ENCODE measurements at places on chromosomes 11 and 22.

DNA sequence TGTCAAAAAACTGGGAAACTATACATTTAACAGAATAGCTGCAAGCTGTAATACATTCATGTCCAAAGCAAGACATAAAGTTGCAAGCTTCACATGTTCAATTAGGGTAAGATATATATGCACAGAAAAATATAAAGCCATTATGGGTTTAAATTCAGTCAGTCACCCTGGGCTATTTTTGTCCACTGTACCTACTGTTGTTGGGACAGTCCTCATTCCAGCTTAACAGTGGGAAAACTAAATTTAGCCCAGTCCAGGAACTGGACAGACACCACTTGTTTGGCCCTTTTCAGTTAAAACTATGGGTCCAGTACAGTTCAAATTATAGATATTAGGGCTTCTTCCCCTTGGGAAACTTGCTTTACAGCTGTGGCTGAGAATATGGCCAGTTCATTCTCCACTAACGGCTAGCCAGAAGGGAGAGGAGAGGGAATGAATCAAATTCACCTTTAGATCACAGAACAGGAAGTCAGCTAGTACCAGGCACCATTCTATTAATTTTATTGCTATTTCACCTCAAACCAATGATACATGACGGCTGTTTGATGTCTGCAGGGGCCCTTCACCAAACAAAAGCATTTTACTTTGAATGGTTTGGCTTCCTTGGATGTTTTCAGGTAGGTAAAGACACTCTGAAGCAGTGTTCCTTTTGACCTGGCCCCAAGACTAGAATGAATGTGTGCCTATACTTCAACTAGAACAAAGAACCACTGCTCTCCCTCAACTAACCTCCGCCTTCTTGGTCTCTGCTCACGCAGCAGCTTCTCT lies 22.2 kb downstream of the ZNF280B start:
- no peak for DNase-seq

DNA sequence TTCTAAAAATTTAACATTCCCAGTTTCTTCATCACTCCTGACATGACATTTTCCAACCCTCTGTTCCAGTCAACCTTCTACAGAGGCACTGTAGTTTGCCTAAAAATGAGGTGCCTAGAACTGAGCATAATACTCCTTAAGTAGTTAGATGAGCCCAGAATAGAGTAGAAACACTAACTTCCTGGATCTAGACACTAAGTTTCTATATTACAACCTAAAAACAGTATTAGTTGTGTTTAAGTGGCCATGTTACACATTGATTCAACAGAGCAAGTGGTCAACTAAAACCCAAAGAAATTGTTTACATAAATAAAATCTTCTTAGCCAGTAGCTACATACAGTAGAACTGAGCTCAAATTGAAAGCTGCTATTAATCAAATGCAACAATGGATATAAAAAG lies 1.3 kb downstream of the HPS5 start:
- DNase-seq: no peak

DNA sequence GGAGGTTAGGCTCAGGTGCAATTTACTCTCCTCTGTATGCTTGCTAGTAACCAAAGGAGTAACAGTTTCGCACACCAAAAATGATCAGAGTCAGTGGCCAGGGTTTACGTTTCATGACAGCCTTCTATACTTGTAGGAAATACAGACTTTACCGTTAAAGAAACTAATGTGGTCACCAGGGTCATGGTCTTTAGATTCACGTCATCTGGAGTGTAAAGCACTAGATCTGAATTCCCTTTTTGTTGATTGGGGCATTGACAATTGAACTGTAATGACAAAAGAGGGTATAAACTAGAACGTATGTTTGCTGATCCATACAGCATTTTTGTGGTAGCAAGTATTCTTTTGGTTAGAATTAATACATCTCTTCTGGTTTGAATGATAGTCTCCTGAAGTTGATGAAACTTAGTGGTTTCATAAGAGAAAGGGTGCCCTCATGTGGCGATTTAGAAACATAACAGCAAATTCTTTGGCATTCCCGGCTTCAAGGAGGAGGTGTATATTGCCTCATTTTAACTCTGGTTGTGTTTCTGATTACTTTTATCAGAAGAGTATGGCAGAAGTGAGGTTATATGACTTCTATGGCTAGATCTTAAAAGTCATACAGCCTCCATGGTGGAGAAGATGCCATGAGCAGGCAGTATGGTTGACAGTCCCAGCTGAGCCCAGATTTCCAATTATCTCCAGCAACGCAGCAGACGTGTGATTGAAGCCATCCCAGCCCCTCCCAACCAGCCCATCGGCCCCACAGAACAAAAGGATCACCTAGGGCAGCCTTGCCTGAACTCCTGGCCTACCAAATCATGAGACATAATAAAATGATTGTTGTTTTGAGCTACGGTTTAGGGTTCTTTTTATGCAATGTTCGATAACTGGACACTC lies 35.1 kb downstream of the MMP7 start:
- peak; percentile 41 for DNase-seq

GRCh38 chr22:43881091-43882061 lies 10.4 kb downstream of the PNPLA5 start:
- no peak for DNase-seq

- DNase-seq: no peak
Measured at GRCh38 chr11:81573367-81573766, 1160.3 kb downstream of the FAM181B start.

DNA sequence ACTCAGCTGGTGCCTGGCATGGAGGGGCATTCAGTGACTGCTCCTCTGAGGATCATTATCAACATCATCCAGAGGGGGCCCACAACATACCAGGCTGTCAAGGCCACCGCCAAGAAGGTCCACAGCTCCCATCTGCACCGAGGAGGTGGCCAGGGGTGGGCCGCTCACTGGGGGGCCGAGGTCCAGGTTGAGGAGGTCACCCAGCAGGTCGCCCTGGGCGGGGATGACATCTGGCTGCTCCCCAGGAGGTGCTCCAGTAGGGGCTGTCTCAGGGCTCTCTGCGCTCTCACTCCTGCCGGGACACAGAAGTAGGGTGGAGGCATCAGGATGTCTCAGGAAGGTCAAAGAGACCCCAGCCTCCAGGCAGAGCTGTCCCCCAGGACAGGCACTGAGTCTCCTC lies 25.1 kb upstream of the RASL10A start:
- DNase-seq: no peak

- DNase-seq: no peak
Measured at GRCh38 chr22:45242778-45243191, 2.1 kb upstream of the KIAA0930 start.

DNA sequence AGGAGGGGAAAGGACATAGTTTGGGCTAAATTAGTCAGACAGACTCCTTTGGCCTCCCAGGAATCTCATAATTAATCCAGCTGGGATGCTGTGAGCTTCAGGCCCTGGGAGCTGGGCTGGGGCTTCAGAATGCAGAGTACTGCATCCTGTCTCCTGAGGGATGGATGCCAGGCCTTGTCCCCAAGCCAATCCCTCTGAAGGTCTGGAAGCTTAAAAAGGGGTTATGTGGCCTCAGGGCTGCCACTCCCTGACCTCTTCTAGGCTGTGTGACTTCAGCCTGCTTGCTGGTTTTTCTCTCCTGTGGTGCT lies 6.9 kb upstream of the LRRC32 start:
- DNase-seq: no peak

DNA sequence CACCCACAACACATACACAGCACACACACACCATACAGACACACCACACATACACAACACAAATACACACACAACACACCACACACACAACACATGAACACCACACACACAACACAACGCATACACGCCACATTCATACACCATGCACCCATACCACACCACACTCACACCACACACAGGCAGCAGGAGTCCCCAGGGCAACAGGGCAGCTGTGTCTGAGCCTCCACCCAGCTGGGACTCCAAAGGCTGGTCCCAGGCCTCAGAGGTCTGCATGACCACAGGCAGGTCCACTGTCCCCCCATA lies 3.3 kb upstream of the WNT7B start:
- no peak for DNase-seq

GRCh38 chr11:66912911-66913310 lies 45.3 kb downstream of the PC start:
- DNase-seq: no peak

GRCh38 chr11:68914761-68915160 lies 11.1 kb downstream of the IGHMBP2 start:
- DNase-seq: no peak

DNA sequence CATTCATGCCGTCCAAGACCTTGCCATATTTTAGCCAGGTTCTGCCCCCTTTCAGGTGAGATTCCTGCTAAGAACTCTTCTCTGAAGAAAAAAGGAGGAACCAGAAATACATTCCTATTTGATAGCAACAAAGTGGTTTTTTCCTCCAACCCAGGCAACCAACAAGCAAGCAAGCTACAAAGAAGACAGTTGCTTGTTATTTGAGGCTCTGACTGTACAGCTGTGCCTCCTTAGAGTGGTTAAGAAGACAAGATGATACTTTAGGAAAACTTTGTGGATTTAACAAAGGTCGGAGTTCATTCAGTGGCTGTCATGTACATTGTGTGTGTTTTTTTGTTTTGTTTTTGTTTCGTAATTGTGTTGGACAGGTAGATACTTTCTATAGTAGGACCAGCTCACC lies 21.7 kb downstream of the TEAD1 start:
- no peak for DNase-seq

- no peak for DNase-seq
Measured at GRCh38 chr11:27431808-27432207, 40.8 kb downstream of the LGR4 start.

DNA sequence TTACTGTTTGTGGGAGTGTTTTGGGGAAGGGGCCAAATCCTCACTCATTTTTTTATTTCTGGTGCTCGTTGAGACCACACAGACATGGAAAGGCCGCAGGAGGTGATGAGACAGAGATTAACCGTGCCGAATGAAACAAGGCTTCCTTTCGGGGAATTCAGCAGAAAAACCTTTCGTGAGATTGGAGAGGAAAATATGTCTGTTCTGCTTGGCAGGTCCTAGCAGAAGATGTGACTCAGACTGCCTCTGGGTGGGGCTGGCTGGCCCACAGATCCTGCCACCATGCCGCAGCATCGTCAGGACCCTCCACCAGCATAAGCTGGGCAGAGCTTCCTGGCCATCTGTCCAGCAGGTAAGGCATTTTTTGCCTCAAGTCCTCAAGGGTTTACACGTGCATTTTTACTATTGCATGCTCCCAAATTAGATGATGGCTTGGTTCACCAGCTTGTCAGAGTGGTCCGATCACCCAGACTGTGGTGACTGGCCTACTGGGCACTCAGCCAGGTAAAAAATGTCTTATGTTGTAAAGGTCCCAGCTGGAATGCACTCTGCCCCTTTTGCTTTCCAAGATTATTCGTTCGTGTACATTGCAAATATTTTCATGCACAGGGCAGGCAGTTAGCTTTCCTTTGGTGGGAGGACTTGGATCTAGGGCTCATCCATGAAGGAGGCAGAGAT lies 1.5 kb downstream of the DDB2 start:
- peak; percentile 72 for DNase-seq

- DNase-seq: no peak
Measured at GRCh38 chr22:41560095-41560471, 727 bp upstream of the CSDC2 start.

DNA sequence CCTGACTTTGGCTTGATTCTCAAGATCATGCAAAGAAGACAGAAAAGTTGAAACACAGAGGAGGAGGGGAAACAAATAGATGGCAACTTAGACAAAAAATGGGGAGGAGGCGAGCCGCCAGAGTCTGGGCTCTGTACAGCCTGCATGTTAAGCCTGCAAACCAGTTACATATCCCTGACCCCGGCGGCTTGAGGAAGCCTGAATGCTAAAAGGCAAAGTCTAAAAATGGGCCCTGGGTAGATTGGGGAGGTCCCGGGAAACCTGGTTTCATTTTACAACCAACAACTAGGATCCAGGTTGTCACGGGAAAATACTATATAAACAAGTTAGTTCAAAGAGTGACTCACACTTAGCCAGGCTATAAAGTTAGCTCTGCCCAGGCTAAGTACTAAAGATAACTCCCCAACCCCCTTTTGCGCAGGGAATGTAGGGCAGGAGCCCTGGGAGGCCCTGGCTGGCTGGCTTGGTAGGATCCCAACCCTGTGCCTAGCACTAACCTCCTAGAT lies 18.8 kb upstream of the ZBTB16 start:
- DNase-seq: no peak

DNA sequence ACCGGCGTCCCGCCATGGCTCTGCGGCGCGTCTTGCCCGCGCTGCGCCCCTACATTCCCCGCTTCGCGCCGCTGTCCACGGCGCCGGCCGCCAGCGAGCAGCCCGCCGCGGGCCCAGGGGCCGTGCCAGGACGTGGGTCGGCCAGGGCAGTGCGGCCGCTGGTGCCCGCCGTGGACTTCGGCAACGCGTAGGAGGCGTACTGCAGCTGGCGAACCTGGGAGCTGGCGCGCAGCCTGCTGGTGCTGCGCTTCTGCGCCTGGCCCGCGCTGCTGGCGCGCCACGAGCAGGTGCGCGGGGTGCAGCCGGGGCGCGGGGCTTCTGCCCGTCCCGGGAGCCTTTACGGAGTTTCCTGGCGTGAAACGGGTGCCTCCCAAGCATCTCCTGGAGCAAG lies 20.1 kb downstream of the DGCR6L start:
- no peak for DNase-seq

- no peak for DNase-seq
Measured at GRCh38 chr11:130995266-130995665, 79.0 kb upstream of the SNX19 start.

DNA sequence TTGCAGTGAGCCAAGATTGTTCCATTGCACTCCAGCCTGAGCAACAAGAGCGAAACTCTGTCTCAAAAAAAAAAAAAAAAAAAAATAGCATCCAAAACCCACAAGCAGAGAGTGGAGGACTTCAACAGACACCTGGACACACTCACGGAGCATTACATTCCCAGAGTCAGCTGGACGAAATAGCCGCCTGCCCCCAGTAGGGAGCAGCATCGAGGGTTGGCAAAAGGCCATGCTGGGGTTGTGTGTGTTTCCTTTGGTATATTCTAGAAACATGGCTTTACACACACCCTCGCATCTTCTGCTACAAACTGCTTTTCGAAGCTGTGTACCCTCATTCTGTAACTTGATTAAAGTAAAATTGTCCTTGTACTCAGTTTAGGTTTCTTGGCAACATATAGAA lies 5.3 kb downstream of the ADA2 start:
- DNase-seq: peak; percentile 25

- DNase-seq: no peak
Measured at GRCh38 chr22:27207266-27207665, 549.9 kb downstream of the MIAT start.

DNA sequence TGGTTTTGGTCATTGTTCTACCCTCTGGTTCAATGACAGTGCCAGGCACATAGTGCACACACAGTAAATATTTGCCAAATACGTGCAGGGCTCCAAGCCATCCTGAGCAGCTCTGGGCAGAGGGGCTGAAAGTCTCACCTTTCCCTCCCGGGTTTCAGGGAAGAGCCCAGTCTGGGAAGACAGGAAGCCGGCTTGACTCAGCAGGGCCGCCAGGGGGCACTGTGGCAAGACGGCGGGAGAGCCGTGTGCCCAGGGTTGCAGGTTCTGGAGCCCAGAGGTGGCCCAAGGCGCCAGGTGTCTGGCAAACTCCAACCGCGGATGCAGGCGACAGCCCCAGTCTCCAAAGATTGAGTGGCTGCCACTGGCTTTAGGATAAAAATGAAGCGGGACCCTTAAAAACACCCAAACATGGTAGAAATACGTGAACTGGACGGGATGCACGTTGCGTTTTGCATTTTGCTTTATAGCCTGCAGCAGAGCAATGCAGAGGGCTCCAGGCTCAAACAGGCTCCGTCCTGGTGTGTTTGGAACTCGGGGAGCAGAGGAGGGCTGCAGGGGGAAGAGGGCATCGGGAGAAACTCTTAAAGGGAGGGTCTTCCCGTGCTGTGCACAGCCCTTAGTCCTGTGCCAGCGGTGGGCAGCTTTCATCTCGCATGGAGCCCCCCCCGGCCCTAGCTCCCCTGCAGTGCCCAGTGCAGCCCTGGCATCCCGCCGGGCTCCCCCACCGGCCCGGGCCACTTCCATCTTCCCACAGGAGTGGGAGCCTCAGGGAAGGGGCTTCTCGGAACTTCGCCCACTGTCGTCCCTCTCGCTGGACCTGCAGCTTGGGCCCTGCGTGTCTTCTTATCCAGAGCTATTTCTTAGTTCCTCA lies 10.7 kb downstream of the KRTAP5-5 start:
- no peak for DNase-seq

Data from activated T-cell treated with anti-CD3 and anti-CD28 coated beads for 24 hours (primary cell).